ENCODE measurements at places on chromosomes 12 and 14.

DNA sequence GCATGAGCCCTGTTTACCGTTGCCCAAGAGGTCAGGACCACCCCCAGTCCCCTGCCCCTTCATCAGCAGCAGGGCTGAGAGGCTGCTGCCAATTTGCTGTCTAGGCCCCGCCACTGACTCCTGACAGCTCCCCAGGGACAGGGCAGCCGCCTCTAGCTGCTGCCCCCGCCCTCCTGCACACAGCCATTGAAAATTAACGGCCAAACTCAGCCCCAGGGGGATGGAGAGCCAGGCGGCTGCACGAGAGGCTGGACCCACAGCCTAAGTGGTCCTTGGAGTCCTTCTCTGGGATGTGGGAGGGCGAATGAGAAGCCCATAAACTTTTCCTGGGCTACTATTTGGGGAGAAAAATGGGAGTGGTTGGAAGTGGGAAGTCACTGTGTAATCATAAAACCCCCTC is 4.6 kb downstream of the FOXN4 start:
- no peak for DNase-seq

DNA sequence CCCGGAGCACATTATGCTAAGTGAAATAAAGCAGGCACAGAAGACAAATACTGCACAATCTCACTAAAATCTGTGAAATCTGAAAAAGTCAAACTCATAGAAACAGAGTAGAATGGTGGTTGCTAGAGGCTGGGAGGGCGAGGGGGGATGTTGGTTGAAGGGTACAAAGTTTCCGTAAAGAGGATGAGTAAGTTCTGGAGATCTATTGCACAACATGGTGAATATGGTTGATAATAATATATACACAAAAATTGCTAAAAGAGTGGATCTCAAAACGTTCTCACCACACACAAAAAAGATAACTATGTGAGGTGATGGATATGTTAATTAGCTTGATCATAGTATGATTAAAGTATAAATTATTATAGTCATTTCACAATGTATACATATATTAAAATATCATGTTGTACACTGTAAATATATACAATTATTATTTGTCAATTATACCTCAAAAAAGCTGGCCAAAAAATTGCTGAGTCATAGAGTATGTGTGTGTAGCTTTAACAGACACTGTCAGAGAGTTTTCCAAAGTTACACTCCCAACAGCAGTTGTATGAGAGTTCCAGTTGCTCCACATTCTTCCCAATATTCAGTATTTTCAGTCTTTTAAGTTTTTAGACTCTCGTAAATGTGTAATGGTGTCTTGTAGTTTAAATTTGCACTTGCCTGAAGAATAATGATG is 19.3 kb upstream of the SIX1 start:
- DNase-seq = no peak

GRCh38 chr14:27181333-27181732 is 583.5 kb upstream of the NOVA1 start:
- DNase-seq = no peak

GRCh38 chr12:2652401-2653081 is 142.2 kb upstream of the FKBP4 start:
- DNase-seq = peak; percentile 70

- DNase-seq = no peak
Measured at GRCh38 chr12:3090240-3091037, 13.3 kb downstream of the TSPAN9 start.

GRCh38 chr12:62776997-62777396 is 158.0 kb downstream of the PPM1H start:
- DNase-seq = no peak

DNA sequence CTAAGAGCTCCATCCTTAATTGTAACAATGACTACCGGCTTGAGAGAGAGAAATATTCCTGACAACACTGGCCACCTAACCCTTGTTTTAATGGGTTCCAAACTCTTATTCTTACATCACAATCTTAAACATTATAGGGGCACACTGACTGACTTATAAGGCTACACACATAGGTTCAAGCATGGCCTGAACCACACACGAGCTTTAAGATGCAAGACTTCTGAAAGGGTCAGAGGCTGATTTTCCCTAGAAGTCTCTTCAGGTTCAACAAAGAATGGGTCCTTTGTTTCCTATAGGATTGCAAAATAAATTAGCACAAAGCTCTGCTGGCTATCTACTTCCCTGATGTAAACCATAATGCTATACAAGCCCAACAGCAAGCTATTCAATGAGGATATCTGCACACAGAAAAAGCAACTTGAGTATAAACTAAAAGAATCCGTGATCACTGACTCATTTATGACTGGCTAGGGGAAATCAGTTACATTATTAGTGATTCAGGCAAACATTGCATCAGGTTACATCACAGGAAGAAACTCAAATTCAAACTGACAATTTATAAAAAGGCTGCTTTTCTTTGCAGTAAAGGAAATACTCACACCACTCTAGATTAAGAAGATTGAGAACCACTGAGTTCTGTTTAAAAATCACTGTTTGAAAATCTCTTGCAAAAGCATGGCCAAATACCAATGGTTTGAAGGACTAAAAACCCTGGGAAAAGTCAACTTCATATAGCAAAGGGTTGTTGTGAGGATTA is 8.5 kb downstream of the BTG1 start:
- DNase-seq = no peak

DNA sequence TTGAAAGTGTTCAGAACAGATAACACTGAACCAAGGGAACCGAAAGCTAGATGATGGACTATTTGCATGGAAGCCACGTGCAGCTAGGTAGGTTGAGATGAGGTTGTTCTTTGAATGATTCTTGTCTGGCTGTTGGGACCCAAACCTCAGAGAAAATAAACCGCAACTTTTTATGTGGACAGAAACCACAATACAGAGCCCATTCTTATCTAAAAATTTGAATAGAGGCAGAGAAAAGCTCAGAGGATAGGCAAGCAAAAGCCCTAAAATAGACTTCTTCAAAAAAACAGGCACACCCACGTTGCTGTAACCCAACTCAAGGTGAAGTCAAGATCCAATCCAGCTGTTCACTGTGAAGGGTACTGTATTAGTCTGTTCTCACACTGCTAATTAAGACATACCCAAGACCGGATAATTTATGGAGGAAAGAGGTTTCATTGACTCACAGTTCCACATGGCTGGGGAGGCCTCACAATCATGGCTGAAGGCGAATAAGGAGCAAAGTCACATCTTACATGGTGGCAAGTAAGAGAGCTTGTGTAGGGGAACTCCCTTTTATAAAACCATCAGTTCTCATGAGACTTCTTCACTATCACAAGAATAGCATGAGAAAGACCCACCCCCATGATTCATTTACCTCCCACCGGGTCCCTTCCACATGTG is 353.8 kb downstream of the AACS start:
- no peak for DNase-seq

DNA sequence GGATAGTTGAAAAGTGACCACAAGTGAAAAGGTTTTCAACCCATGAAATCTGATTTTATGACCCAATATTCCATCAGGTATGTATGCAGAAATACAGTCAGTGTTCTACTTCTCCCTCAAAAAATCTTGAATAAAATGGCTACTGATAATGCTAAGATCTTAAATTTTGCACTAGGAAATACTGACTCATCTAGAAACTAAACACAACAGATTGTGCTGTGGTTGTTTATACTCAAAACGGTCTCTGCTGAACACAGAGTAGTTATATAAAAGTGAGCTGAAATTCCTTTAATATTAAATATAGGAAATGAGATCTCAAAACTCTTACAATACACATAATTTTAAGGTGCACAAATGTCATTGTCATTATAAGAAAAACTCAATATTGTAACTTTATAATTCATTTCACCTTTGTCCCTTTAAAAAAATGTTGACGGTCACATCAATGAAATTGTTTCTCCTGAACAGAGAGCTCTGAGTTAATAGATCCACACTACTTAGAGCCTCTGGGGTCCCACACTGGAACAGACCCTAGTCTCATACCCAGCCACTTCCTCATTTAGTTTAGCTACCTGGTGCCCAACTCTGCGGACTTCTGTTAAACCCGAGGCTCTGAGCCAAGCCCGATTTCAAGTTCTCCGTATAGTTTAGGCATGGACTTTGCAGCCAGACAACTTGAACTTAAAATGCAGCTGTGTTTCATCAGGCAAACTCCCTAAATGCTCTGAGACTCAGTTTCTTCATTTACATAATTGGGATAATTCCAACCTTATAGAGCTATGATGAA is 9.3 kb downstream of the COCH start:
- DNase-seq = no peak

DNA sequence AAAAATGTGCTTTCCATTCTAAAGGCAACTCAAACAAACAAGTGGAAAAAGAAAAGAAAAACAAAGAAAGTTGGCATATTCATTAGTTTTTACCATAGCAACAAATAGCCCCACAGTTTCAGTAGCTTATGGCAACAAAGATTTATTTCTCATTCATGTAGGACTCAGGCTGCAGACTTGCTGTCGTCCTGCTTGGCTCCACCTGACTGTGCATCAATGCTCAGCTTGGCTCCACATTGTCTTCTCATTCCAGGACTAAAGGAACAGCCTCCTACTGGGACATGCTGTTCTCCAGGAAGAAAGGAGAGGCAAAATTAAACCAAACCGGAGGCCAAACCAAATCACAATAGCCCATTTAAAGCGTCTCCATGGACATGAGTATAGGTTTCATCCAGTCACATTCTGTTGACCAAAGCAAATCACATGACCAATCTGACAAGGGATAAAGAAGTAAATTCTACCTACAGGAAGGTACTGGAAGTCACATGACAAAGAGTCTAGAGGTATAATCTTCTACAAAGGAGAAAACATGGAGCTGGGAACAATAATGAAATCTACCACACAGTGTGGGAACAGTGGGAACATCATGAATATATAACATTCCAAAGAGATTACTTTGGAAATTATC is 222.5 kb downstream of the PIK3C2G start:
- DNase-seq = no peak

GRCh38 chr14:23445773-23446172 is 10.3 kb upstream of the MYH7 start:
- no peak for DNase-seq

GRCh38 chr12:8947737-8948136 is 1.7 kb downstream of the M6PR start:
- DNase-seq = no peak

DNA sequence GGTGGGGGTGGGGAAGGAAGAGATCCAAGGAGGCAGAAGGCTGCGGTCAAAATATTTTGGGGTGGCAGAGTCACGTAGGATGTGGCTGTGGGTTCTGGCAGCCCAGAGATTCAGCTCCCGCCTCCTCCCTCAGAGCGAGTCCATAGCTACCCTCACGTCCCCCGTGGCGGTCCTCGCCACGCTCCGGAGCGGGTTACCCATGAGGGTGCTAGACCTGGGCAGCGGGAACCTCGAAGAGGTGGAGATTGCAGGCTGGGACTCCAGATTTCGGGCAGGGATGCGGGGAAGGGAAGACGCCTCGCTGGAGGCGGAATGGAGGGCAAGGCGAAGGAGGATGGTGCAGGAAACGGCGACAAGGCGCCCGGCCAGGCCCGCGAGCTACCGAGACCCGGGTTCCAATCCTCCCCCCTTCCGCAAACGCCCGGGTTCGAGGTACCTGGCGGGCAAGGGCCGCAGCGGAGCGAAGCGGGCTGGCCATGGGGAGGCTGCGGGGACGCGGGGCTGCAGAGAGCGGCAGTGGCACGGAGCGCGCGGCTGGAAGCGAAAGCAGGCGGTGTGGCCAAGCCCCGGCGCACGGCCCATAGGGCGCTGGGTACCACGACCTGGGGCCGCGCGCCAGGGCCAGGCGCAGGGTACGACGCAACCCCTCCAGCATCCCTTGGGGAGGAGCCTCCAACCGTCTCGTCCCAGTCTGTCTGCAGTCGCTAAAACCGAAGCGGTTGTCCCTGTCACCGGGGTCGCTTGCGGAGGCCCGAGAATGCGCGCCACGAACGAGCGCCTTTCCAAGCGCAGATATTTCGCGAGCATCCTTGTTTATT is 46.2 kb downstream of the BCAT1 start:
- DNase-seq = peak; percentile 54

DNA sequence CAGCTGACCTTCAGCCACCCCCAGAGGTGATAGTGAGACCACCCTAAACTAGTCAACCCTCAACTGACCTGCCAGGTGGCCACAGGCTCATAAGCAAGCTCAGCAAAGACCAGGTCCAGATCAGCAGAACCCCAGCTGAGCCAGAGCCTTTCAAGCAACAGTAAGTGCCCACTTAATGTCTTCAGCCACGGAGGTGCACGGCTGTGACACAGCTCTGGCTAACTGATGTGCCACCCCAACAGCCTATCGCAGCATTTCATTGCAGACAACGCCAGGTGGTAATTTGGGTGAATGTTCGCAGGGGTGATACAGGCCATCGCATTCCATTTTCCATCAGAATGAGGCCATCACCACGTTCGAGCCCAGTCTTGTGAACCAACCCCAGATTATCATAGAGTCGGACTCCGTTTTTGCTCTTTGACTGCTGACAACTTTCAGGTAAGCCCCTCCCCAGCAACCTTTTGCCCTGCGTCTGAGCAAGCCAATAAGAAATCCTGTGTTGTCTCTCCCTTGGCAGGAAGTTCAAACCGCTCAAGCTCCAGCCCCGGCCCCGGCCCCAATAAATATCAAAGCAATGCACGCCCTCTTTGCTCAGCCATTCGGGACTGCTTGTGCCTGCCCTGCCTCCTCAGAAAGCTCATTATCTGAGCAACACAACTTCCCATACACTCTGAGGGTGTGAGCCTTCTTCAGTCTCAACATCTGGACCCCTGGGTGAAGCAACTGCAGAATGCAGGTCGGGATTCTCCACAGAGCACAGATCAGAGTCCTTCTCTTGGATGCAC is 44.4 kb downstream of the JAG2 start:
- DNase-seq = no peak

GRCh38 chr14:90355540-90356518 is 24.1 kb upstream of the NRDE2 start:
- DNase-seq = no peak

DNA sequence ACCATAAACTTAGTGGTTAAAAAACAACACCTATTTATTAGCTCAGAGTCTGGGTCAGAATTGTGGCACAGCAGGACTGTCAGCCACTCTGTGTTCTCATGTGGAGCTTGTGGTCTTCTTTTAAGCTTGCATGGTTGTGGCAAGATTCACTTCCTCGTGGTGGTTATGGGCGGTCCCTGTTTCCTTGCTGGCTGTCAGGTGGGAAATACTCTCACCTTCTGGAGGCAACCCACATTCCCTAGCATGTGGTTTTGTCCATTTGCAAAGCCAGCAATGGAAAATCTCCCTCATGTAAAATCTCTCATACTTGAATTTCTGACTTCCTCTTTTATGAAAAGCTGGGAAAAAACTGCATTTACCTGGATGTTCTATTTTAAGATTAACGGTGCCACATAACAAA is 229.8 kb downstream of the ALX1 start:
- no peak for DNase-seq

DNA sequence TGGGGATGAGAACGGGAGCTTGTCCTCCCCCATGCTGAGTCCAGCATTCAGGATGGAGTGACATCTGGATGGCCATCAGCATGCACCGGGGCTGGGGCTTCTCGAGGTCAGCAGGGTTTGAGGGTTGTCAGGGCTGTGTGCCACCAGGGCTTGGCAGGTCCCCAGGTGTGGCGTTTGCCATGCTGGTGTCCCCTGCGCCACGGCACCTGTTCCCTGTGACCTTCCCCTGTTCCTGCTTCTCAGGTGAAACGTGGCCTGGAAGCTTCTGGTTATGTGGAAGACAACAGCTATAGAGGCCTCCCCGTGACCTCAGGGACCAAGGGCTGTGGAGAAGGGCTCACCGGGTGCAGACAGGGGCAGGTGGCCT is 152.4 kb downstream of the KIF26A start:
- peak; percentile 8 for DNase-seq

All from WTC11 (cell line).